ENCODE measurements at places on chromosomes 6 and 20.
A peak's percentile ranks its signal among the peaks of the same experiment; 100 is the strongest.

DNA sequence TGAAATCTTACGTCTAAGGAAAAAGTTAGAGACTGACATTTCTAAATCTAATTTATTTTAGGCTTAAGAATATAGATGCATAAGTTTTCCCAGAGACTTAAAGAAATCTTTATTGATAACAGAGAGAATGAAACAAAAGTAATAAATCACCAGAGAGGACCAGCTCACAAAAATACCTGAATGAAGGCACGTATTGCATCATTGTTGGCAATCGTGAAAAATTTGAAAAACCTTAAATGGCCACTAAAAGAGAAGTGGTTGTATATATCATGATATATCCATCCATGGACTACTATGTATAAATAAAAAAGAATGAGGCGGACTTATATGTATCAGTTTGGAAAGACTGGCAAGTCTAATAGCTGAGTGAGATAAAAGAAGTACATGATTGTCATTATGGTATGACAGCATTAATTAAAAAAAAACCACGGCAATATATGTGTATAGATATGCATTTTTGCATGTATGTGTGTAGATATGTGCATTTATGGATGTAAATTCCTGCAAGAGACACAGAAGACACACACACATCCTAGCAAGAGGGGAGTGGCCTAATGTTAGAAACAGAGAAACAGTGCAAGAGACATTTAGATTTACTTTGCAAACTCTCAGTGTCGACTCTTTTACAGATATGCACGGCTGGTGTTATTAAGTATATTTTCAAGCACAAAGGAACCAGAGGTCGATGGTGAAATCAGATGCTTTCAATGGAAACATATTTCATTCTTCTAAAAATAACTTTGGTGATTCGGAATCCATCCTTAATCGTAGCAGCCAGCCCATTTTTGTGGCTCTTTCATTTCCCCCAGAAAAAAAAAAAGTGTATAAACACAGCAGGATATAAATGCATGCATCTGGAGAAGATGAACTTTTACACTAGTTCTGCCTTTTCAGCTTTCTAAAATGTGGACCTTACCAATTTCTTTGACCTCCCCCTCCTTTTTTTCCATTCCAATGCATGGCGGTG is 156.1 kb upstream of the SALL4 start:
- DNase-seq = peak; percentile 82

DNA sequence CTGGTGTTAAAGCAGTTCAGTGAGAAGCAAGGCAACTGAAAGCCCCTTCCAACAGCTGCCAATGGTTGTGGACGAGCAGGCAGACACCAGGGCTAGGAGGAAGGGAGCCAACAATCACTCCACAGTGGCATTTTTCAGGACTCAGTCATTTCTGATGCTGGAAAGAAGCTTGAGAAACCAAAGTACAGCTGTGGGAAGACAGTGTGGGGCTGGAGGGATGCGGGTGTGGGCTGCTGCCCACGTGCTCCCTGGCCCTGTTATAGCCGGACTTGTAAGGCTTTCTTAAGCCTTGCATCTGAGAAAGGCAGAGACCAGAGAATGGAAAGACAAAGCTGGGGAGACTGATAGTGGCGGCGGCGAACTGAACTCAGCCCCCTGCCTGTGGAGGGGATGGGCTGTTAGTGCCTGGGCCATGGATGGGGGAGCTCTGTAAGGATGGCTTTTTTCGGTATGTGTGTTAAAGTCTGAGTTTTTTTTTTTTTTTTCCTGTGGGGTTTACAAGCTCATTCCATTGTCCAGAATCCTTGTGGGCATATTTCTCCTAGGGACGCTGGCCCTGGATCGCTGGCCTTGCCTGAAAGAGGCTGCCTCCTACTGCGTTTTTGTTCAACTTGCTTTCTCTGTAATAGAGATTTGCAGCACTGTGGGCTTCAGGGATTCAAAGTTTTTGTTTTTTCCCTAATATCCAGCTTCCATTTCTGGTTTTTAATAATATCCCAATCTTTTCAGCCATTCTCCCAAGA is 91.7 kb downstream of the GJA10 start:
- peak; percentile 96 for DNase-seq

- DNase-seq = no peak
Measured at GRCh38 chr20:1332749-1333300, 3.9 kb upstream of the SDCBP2 start.

DNA sequence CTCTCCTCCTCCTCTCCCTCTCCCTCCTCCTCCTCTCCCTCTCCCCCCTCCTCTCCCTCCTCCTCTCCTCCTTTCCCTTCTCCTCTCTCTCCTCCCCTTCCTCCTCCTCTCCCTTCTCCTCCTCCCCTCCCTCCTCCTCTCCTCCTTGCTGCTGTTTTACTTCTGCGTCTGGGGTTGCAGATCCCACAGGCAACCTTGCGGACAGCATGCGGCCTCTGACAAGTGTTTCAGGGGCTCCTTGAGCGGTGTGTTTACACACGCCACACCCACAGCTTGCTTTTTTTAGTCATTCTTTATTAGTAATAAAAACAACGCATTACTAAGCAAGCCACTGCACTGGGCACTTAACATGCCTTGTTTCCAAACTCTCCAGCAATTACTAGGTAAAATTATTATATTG is 81.9 kb downstream of the TFAP2C start:
- no peak for DNase-seq

GRCh38 chr6:1862411-1862810 is 252.7 kb downstream of the FOXC1 start:
- no peak for DNase-seq

DNA sequence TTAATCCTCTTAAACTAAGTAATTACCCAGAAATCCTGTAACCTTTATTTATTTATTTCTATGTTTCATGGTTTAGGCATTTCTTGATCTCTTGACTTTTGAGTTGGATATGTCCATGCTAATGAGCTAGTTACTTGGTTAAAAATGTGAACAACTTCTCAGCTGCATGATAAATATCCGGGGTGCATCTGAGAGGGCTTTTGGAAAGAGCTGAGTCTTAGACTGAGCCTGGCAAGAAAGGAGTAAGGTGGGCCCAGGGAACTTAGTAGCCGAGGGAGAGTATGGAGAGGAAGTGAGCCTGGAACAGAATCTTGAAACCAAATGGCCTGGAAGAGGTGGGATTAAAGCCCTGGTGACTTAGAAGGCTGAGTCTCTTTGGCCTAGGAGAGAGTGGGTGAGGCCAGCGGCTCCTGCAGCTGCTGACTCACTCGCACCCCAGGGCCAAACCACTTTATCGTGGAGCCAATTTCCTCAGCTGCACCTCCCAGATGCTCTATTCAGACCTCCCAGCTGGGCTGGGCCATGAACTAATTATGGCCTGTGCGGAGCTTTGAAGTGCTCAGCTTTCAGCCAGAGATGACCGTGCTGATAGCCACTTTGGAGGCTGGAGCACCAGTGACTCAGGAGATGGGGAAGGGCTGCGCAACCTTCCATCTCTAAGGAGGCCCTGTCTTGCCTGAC is 19.1 kb downstream of the TGM3 start:
- peak; percentile 88 for DNase-seq

DNA sequence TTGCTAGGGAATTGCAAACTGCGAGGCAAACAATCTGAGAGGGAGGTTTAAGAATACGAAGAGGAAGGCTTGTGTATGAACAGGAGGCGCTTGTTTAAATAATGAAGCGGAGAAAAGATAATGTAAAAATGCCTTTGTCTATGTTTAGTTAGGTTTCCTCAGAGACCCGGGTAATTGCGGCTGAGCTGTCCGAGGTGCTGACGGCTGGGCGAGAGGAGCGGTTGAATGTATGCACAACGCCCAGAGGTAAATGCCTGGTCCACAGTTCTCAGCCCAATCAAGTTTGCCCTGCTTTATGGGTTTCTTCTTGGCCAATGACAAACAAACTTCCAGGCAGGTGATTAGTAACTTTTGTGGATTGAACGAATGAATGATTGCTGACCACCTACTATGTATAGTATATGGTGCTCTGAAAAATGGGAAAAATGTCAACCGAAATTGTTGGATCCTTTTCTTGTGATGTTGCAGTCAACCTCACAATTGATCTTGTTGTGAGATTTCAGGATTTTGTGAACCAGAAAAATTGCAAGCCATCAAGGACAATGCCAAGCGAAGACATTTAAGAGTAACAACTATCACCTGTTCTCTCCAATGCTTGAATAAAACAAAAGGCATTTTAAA is 38.3 kb upstream of the SLC32A1 start:
- peak; percentile 52 for DNase-seq

GRCh38 chr20:63977739-63978276 is 1.6 kb downstream of the SAMD10 start:
- DNase-seq = peak; percentile 54

Data from fibroblast of upper back skin (primary cell).